Fibroblast of villous mesenchyme (primary cell): ENCODE measurements at places on chromosomes 2 and 18.

DNA sequence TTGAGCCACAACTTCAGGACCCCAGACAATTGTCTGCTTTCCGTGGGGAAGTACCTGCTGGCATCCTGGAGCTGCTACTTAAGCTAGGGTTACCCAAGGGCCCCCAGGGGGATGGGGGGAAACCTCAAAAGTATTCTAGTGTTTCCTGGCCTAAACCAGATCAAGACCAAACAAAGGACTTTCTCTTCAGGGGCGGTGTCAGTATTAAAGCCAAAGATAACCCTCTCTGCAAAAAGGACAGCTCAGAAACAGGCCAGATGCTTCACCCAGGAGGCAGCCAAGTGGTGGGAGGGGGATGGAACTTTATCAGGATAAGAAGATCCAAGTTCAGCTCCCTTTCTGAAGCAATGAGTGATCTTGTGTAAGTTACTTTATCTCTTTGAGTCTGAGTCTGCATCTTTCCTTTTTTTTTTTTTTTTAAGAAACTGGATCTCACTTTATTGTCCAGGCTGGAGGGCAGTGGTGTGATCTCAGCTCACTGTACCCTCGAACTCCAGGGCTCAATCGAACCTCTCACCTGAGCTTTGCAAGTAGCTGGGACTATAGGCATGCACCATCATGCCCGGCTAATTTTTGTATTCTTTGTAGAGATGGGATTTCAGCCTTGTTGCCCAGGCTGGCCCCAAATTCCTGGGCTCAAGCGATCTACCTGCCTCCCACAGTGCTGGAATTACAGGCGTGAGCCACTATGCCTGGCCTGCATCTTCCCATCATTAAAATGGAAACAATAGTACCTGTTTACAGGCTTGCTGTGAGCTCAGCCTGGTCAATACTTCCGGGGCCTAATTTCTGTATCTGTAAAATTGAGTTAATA is 151.8 kb upstream of the PTPRM start:
- DNase-seq, result no peak

DNA sequence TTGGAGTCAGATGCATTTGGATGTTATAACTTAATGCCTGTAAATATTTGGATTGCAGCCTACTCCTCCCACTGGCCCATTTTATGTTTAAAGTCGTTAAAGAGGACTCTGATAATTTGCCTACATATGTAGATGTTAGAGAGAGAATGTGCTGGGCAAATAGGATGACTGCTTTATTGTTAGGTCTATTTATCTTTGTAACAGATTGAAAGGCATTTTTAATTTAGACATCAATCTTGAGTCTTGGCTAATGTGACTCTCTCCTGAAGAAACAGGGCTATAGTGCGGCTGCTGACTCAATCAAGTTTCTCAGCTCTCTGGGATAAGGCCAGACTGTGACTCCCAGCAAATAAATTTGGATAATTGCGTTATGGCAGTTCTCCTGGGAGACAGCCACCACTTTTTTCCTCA is 1101.4 kb downstream of the CBLN2 start:
- DNase-seq, result no peak

DNA sequence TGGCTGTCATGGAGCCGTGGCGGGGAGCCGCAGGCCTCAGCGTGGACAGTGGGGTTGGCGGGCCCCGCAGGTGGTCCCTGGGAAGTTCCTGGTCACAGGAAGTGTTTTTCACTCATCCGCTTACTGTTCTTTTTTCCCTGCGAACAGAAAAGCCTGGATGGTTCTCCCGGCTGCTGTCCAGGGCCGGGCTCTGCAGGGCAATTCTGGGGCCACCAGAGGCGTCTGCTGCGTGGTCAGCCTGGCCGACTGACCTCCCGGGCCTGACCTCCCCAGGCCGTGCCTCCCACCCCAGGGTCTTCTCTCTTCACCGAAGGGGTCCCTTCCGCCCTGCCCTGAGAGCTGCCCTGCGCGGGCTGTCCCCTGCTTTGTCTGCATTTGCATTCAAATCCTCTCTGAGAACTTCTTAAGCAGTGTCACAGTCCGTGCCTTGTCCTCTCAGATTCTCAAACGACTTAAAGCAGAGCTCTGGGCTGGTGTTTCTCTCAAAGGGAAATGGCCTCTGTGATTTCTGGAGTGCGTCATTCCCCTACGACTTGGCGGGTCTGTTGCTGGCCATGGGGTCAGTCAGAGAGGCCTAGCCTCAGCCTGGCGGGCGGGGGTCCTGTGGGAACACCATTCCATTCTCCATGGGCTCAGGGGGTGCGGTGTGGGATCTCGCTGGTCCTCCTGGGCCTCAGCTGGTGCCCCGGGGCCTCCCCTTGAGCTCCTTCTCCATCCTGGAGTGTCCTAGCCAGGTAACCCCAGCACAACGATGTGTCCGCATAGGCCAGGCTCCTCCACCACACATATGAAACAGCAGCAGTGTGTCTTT is 38.3 kb downstream of the KLHL29 start:
- DNase-seq, result no peak

- DNase-seq, result no peak
Measured at GRCh38 chr2:178990533-178991241, 59.2 kb downstream of the CCDC141 start.

- no peak for DNase-seq
Measured at GRCh38 chr2:139031722-139032121, 251.5 kb upstream of the NXPH2 start.

DNA sequence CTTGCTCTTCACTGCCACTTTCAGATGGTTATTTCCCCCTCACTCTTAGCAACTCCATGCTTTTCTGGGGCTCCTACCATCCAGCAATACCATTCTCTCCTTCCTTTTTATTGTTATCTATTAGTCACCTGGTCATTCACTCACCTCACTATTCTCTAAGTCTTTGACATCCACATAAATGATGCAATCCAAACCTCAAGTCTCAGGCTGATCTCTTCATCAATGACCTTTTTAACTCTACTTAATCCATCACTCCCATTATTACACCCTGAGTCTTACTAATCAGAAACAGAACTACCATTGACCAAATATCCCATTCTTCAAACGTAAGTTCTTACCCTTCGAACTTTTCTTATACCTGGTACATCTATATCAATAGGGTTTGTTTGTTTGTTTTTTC is 79.7 kb downstream of the ITSN2 start:
- DNase-seq, result no peak

DNA sequence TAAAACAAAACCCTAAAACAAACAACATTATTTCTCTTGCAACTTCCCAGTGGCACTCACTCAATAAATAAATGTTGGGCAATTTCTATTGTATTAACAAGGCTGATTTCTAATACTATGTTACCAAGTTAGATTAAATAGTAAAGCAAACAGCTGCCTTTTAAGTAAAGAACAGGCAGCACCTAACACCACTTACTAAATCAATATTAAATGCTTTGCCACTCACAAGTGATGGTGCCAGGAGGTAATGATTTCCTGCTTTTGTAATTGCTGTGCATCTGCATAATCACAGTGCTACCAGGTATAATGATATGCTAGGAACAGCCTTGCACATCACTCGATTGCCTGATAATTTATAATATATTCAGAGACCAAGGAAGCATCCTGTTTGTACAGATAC is 276.5 kb downstream of the NBAS start:
- DNase-seq, result no peak
